AG10803 (cell line): ENCODE measurements at places on chromosomes 6 and 20.

DNA sequence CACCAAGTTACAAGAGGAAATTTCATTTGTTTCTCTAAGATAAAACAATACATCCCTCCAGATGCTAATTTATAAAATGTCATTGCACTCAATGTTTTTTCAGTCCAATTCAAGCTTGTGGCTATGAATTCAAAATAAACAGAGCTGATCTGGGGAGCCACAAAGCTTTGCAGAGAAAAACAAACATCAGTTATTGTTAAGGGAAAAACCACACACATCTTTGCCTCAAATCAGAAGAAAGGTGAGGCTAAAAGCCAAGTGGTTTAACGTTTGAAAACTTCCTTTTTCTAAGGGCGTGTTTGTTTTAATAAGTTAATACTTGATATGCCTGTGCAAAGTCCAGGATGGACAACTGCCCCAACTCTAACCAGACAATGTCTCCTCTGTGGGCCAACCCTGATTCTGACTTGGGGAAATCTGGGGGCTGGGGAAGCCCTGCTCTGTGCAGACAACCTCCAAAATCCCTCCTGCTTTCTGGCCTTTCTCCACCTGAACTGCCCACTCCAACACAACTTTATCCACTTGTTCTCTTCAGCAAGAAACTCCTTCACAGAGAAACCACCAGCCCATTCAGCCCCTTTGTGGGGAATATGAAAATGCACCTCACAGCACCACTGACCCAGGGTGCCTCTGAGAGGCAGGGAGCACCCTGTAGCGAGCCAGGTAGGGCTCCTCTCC, 44.6 kb upstream of the NT5E start:
- DNase-seq: no peak

- DNase-seq: no peak
These were observed 118.1 kb downstream of the VEGFA start for GRCh38 chr6:43887906-43888683.

DNA sequence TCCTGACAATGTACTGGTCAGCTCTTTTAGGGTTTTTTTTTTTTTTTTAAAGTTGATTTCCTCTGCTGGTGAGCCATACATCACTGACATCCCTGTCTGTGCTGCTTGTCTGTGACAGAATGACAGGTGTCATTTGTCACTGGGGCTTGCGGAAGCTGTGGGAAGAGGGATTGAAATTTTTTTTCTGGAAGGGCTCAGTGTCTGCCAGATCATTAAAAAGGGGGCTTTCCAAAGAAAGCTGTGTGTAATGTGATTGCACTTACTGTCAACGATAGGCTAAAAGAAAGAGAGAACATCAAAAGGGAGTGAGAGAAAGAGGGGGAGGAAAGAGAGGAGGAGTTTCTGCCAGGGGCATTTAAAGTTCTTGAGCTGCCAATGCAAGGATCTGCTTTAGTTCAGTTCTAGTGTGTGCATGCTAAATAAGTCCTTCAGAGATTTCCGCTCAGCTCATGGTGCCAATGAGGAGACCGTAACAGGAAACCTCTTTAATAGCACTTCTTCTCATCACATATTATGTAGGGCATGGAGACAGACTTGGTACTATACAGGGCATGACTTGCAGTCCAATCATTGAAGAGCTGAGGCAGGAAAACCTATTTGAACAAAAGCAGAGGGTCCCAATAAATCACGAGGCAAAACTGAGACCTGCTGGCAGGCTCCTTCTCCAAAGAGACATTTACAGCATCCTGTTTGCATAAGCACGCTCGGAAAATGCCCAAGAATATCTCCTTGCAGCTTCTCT, 177.2 kb downstream of the TSHZ2 start:
- peak; percentile 30 for DNase-seq

DNA sequence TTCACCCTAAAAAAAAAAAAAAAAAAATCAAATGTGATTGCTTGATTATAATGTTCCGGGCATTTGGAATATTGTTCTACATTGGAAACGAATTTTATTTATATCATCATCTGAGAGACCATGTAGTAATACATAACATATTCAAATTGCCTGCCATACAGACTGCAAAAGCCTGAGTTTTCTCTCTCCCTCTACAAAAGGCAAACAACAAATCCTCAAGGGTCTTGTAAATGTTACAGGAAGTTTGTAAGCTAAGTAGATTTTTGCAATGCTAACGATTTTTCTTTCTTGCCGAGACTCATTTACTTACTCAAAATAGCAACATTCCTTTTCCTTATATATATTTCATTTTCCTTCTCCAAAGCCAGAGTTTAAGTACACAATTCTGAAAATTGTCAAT, 49.0 kb upstream of the HTR1E start:
- no peak for DNase-seq

DNA sequence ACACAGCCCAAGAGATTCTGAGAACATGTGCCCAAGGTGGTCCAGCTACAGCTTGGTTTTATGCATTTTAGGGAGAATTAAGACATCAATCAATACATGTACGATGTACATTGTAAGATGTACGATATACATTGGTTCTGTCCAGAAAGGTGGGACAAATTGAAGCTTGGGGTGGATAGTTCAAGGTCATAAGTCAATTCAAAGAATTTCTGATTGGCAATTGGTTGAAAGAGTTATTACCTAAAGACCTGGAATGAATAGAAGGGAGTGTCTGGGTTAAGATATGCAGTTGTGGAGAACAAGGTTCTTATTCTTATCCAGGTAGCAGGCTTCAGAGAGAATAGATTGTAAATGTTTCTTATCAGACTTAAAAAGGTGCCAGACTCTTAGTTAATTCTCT, 31.8 kb upstream of the LCA5 start:
- no peak for DNase-seq

DNA sequence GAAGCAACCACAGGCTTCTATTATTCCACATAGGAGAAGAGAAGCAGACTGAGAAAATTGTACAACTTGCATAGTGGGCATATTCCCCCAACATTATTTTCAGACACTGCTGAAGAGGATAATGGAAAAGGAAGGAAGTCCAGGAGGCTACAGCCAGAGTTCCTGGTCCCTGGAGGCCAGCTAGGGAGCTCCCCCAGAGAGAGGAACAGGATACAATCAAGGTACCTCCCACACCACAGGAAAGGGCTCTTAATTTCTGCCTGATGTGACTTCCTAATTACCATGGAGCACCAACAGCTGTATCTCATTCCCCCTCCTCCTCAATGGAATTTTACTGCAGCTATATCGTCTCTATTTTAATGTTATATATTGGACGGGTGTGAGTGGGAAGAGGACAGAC, 594.3 kb upstream of the NRSN1 start:
- no peak for DNase-seq

DNA sequence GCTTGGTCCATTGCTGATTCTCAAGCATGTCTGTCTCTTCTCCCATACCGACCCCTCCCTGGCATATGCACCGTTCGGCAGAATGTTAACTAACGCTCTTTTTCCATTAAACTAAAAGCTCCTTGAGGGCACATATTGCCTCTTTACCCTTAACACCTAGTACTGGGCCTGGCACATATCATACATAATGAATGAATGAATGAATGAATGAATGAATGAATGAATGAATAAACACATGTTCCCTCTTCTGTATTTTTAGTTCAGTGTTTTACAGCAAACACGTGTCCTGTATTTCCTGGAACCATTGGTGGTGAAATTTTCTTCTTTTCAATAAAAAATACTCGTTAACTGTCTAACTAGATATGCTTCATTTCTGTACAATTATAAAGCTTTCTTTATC, 174.4 kb upstream of the DTNBP1 start:
- no peak for DNase-seq

DNA sequence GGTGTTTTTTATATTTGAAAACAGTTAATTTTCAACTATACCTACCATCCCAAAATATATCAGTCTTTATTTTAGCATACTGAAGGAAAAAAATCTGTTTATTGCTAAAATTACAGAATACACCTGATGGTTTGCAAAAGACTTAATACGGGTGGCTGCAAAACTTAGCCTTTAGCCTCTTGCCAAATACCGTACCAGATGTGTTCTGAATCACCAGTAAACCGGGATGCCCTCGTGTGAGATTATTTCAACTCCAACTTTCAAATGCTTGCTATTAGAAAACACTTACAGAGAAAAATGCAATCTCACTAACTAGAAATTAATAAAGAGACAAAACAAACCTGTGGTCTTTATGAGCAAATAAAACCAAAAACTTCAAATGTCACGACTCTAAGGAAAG, 36.0 kb downstream of the REV3L start:
- peak; percentile 62 for DNase-seq

DNA sequence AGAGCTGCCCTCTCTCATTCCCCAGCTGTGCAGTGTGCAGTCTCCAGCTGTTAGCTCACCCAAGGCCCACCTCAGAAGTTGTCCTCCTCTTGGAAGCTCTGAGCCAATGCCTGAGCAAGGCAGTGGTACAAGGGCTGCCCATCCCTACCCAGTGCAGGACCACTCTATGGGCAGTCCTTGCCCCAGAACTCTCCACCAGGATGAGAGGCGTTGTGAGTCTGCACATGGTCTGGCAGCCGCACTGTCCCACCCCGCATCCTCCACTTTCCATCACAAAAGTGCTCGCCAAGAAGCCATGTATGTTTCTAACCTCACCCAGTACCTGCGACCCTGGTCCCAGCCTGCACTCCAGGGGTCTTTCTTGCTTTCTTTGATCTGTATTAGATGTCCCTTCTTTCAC, 175.1 kb upstream of the PMEPA1 start:
- DNase-seq: no peak

- peak; percentile 94 for DNase-seq
These were observed 48.1 kb downstream of the KCNS1 start for GRCh38 chr20:45052698-45053429.

DNA sequence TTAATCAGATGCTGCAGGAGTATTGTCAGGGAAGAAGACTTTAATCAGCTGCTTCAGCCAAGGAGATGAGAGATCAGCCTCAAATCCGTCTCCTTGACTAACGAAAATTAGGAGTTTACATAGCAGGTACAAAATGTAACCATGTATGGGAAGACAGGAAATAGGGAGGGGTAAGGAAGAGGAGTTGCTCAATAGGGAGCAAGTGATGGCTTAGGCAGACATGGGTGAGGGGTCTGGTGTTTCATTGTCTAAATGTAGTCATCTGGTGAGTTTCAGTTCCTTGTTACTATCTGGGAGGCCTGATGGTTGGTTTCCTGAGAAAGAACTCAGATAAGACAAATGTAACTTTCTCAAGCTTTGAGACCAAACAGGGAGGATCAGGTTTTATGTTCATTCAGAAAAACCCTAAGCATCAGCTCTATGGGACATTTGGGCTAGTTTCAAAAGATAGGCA, 217.3 kb upstream of the SULF2 start:
- DNase-seq: no peak

DNA sequence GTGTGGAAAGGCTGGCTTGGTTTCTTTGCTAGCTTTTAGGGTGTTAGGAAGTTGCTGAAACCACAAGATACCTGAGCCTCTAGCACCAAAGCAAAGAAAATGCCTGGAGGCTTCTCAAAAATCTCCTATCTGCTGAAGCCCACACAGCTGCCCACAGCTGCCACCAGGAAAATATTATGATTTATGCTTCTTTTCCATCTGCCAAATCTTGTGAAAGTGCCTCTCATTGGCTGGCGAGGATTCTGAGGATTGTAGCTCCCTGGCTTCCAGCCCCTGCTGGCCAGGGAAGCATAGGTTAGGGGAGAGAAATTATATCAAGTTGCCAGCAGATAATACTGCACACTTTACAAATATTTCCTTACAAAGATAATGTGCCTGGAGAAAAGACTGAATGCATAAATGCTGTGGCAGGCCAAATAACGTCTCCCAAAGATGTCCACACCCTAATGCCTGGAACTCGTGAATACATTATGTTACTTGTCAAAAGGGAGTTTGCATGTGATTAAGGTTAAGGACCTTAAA, 98.4 kb downstream of the MRPL14 start:
- no peak for DNase-seq

DNA sequence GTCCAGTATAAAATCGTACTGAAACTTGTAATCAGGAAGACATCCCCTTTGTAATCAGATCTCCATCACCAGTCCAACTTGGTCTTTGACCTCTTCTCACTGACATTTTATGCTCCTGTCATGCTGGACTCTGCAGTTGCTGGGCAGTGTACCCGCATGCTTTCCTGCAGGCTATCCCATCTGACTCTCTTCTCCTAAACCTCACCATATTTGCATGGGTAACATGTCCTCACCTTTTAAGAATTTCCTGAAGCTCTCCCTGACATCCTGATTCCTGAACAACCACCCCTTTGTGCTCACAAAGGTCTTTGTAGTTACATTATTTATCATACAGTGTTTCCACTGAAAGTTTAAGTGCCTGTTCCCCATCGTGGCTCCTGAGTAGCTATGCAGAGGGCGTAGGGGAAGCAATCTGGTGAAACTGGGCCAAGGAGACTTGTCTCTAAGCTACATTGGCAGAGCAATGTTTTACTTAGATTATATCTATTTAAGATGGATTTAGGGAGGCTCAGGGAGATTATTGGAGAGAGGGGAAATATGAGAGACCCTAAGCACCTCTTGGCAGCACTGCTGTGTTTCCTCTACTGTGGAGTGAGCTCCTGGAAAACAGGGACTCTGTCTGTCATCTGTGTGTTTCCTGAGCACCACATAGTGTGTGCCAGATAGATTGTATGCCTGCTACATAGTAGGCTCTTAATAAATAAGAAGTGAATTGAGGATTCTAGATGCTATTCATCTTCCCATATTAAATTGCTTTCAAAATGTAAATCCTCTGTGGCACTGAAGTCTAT, 124.0 kb downstream of the LAMA2 start:
- DNase-seq: no peak

GRCh38 chr6:15511248-15512125, 151.3 kb downstream of the DTNBP1 start:
- peak; percentile 19 for DNase-seq

DNA sequence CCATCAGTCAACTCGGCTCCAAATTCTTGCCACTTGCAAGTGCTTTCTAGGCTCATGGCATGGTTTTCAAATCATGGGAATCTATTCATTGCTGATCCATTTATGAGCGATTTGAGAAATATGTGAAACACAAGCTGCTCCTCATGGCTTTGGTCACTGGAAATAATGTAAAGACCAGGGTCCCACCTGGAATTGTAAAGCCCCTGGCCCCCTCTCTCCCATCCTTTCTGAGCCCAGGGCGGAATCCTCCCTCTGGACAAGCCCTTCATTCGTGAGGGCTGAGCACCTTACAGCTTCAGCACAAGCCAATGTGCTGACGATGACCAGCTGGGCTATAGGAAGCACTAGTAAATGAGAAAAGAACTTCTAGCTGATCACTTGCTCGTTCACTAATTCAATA, 96.0 kb downstream of the RNASET2 start:
- DNase-seq: no peak

- peak; percentile 87 for DNase-seq
These were observed 16.6 kb upstream of the FBXO9 start for GRCh38 chr6:53048431-53049195.

GRCh38 chr20:53974785-53975555, 95.4 kb downstream of the BCAS1 start:
- peak; percentile 49 for DNase-seq

GRCh38 chr6:124970763-124971162, 8.5 kb downstream of the RNF217 start:
- no peak for DNase-seq

GRCh38 chr20:35726842-35727711, 15.0 kb downstream of the RBM39 start:
- DNase-seq: no peak

- no peak for DNase-seq
These were observed 631.1 kb upstream of the HTR1E start for GRCh38 chr6:86306210-86306609.

- no peak for DNase-seq
These were observed 193.4 kb upstream of the PRDM1 start for GRCh38 chr6:105892577-105893262.

GRCh38 chr20:49791165-49791564, 21.5 kb upstream of the SLC9A8 start:
- DNase-seq: no peak

GRCh38 chr20:43571771-43572170, 12.9 kb downstream of the SGK2 start:
- no peak for DNase-seq

- DNase-seq: no peak
These were observed 7.6 kb downstream of the RIPOR2 start for GRCh38 chr6:24927985-24928745.
